ENCODE measurements at places on chromosomes 2 and 18.
A peak's percentile ranks its signal among the peaks of the same experiment; 100 is the strongest.

DNA sequence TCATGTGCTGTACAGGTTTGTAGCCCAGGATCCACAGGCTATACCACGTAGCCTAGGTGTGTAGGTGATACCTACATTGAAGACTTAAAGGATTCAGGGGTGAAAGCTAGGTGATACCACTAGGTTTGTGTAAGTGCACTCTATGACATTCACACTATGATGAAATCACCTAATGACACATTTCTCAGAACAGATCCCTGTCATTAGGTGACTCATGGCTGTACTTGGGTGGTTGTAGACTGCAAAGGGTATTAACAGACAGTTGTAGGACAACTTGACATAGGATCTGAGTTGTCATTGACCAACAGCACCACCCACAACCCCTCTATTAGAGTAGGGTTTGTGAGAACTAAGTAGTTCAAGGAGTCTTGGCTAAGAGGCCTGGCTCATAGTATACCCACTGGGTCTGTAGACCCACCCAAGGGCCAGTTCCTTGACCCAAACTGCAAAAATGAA is 27.7 kb upstream of the SMCHD1 start:
- no peak for DNase-seq

DNA sequence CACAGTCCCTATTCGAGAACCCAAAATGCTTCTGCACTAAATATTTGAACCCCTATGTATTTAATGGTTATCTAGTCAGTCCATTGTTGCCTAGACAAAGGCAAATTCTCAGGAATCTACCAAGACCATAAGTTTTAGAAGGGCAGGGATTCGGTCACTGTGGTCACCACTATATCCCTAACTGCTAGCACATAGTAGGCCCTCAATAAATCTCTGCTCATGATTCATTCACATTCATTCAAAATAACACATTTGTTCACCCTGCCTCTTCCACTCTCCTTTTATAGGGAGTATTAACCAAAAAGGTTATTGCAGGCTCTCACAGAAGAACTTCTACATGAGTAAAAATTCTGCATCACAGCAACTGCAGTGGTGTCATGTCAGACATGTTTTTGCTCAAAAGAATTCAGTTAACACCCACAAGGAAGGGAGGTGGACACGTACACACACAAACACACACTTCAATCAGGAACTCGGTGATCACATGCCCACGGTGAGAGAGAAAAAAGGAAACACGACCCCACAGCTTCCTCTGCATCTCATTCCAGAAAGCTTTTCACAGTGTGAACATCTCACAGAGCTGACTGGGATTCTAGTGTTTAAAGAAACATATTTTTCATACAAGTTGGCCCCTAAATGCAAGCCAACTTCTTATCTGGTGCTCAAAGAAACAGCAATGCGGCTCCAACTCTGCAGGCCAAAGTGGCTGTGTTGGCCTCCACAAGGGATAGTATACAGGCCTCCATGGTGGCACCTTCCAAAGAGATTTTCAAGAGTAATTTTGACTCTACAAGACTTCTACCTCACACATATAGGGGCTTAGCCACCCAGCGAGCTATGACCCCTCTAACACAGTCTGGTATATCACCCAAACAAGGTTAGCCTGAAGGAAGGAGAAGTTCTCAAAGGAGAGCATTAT is 98.0 kb downstream of the ANKRD44 start:
- no peak for DNase-seq

GRCh38 chr2:240037358-240037757 is 7.1 kb upstream of the OR6B2 start:
- DNase-seq: no peak

DNA sequence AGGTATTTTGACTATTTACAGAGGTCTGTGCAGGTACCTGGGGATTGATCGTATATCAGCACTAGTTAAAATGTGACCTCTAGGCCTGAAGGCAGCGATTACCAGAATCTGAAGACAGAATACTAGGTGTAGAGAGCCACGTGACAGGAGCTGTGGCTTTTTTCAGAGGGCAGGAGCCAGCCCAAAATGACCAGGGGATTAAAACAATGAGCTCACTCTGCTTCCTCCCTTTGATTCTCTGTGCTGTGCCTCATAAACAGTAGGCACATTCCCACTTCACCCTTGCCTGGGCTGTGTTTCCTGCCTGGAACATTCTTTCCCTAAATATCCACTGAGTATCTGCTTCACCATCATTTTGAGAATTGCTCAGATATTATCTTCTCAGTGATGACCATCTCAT is 15.2 kb downstream of the ITGAV start:
- no peak for DNase-seq

- DNase-seq: peak; percentile 38
Observed at GRCh38 chr18:74493689-74494088, 2.5 kb upstream of the CNDP2 start.

- no peak for DNase-seq
Observed at GRCh38 chr2:26297061-26297460, 48.9 kb upstream of the SELENOI start.
